Panc1 (cell line): ENCODE measurements at places on chromosomes 16 and 17.

DNA sequence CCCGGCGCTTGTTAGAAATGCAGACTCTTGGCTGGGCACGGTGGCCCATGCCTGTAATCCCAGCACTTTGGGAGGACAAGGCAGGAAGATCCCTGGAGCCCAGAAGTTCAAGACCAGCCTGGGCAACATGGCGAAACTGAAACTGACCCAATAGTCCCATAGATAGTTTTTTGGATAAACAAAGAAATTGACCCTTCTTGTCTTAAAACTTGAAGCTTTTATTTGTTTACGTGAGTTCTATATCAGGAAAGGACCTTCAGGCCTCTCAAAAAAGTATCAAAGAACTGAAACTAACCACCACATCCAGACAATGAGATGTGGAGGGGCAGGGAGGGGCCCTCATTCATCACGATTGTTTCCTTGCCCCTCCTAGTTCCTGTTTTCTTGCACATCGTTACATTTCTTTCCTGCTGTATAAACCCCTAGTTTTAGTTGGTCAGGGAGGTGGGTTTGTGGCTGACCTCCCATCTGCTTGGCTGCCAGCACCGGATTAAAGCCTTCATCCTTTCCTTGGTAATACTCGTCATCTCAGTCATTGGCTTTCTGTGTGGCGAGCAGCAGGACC, 29.9 kb upstream of the PRM1 start:
- DNase-seq: no peak

DNA sequence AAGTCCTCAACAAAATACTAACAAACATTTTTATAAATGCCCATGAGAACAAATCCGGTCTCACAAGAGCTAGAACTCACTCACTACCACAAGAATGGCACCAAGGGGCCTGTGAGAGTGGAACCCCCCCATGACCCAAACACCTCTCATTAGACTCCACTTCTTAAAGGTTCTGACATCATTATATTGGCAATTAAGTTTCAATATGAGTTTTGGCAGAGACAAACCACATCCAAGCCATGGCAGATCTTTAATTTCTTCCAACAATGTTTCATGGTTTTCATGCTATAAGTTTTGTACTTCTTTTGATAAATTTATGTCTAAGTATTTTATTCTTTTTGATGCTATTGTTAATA, 30.0 kb upstream of the ATP2A3 start:
- no peak for DNase-seq

- DNase-seq: no peak
These were observed 26.6 kb upstream of the C17orf107 start for GRCh38 chr17:4872786-4873185.

DNA sequence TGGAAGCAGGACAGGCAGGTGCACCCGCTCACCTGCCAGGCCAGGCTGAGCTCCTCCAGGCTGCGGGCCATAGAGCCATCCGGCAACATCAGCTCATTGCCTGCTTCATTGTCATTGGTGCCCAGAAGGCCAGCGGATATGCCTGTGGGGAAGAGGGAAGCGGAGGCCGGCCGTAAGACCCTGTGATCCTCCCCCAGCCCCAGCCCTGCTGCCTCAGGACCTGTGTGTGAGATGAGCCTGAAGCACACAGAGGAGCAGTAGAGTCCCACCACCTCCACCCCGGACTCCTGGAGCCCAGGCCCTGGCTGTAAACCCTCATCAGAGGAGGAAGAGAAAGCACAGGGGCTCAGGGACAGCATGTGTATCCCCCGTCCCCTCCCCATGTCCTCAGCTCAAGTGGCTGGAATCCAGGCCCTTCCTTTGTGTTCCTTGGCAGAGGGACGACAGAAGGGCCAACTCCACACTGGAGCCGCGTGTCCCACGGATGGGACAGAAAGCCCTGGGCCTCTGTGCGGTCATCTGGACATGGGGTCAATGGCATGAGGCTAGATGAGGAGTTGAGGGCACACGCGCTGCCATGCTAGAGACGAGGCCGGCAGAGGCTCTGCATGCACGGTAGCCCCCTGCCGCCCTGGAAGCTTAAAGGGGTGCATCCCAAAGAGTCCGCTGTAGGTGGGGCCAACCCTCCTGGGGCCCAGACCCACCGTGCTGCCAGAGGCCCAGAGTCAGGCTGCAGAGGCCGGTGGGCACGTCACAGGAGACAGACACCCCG, 39.1 kb downstream of the RMI2 start:
- no peak for DNase-seq

DNA sequence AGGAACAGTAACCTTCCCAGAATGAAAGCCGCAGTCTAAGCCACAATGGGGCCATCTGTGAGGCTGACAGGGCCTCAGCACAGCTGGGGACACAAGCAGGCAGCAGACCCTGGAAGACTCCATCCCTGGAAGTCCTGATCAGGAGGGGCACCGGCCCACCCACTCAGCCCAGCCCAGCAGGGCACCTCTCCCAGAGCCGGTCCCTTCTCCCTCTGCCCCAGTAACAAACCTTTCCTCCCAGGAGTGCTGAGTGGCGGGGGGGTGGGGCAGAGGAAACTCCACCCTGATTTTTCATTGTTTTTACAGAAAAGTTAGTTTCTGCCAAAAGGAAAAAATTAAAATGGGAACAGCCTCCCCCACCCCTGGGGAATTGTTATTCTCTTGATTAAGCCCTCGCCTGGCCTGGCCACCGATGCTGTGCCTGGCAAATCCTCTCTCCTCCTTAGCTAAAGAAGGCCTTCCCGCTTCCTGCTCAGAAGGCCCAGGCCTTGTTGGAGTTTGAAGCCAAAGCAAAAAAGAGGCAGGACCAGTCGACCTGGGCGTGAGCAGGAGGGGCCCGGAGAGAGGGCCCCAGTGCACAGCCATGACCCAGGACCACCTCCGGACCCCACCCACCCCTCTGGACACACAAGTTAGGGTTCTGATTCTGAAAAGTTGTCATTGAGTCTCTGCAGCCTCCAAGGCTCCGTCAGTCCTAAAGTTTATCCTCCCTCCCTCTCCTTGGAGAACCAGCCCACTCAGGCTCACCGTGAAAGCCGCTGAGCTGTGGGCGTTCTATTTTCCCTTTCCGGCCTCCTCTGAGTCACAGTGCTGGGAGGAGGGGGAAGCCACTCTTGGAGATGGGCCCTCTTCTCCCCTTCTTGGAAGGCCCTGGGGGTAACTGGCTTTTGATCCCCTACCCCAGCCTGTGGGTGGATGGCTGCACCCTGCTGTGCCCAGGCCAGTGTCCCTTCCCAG, 128.4 kb upstream of the TNRC6C start:
- no peak for DNase-seq

DNA sequence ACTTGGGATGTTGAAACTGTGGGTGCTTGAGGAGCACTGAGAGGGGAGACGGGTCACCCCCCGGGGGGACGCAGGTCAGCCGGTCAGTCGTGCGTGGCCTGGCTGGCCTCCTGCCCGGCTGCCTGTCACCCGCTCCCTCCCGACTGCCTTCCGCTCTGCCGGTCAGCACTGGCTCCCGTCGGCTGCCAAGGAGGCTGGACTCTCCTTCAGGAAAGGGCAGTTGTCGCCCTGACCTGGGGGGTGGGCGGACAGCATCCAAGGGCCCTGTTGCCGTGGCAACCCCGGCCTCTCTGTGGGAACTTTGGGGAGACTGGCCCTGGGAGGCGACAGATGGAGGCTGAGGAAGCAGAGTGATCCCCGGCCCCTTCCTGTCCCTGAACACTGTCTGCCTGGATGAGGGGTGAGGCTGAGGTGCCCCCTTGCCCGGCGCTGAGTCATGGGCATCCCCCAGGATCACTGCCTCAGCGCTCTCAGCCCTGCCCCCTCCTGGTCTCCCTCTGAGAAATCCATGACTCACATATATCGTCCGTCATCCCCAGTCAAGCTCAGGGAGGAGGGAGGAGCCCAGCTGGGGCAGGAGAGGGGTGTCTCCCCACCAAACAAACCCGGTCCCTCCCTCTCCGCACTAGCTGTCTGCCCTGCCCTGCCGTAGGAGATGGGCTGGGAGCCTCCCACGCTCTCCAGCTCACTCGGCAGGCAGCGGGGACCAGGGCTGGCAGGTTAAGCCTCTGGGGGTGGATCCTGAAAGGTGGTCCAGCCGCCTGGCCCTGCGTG, at the start of gene ADGRG1:
ADGRG1 (plus strand) TSS at position 623 of the 774 bp plus-strand sequence. CDS start 21,658 bp downstream, outside the sequence.
- DNase-seq: peak; percentile 41

- DNase-seq: no peak
These were observed 4.7 kb upstream of the RBBP6 start for GRCh38 chr16:24534620-24535019.

DNA sequence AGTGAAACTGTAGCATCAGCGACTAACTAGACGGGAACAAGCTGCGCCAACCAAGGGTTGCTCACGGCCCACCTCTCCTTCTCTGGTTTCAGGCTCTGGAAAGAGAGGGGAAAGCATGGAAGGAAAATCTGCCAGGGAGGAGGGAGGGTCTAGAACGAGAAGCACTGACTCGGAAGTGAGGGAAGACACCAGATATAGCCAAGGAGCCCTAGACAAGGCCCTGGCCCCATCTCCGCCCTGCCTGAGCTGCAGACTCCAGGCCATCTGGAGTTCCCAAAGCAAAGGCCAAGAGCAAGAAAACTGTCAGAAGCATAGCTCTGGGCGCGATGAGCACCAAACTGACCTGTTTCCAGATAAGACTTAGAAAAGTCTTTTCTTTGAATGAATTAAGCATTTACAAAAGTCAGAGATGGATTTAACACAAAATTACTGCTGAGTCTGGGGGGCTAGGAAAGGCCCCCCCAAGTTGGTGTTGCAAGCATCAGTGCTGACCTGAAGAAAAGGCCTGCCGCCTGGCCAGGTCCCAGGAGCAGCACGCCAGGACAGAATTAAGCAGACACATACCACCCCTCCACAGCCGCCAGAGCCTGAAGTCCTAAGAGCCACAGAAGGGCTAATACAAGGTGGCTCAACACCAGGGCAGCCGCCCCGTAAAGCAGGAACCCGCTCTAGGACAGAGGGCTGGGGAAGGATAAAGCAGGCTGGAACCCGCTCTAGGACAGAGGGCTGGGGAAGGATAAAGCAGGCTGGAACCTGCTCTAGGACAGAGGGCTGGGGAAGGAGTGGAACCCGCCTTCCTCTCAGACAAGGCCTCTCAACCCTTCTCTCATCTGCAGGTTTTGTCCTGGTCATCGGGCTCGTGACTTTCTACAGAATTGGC, 20.7 kb downstream of the TMEM204 start:
- DNase-seq: no peak

GRCh38 chr16:54938212-54939028, 7.8 kb downstream of the IRX5 start:
- DNase-seq: no peak

- no peak for DNase-seq
These were observed 744.5 kb downstream of the WWOX start for GRCh38 chr16:78843978-78844377.

DNA sequence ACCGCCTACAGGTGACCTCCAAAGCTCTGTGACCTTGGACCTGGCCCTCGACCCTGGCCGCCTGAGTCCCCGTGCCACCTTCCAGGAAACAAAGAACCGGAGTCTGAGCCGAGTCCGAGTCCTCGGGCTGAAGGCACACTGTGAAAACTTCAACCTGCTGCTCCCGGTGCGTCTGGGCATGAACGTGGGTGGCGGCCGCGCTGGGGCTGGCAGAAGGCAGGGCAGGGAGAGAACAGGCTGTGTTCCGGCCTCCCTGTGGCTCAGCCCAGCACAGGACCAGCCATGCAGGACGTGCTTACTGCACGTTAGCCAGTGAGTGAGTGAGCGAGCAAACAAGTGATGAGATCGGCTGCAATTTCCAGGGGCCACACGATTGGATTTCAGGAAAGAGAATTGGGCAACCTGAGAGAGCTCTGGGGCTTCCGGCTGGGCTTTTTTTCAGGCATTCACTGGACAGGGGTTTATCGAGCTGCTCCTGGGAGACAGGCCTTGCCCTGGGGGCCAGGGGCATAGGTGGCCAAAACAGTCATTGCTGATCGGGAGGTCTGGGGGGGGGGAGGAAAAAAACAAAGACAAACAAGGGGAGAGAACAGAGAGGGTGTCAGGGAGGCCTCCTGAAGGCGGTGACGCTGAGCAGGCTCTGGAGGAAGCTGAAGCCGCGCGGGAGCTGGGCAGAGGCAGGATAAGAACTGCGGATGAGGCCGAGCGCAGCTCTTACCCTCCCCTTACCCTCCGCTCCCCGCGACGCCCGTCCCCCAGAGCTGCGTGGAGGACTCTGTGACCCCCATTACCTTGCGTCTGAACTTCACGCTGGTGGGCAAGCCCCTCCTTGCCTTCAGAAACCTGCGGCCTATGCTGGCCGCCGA, 16.9 kb downstream of the ITGAX start:
- DNase-seq: no peak

- no peak for DNase-seq
These were observed 2.9 kb upstream of the FLCN start for GRCh38 chr17:17239832-17240231.

DNA sequence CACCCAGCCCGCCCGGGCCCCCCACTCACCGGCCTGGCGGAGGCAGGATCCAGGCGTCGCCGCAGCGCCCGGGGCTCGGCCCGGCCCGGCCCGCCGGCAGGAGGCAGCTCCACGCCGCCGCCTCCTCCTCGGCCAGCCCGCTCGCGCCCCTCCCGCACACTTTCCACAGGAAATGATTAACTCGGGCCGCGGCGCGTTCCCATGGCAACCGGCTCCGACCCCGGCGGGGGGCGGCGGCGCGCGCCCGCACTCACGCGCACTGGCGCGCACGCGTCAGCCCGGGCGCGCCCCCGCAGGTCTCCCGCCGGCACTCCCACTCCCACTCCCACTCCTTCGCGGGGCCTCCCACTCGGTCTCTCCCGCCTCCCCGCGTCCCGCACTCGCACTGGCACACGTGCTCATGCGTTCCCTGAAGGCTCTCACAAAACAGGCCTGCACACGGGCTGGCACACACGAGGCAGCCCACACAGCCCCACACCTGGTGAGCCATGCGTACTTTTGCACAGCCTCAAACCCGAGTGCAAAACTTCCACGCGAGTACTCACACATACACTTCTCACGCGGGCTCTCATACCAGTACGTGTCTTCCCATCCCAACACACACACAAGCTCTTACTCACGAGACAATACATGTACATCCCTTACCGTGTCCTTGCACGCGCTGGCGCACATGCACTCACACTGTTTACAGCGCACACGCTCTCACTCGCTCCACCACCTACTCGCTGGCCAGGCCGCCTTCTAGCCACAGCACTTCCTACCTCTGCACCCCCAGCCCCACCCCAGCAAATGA, at the start of gene KIFC3:
KIFC3 (minus strand) TSS at position 151 of the 793 bp plus-strand sequence. CDS start 4,248 bp downstream, outside the sequence.
- no peak for DNase-seq

- DNase-seq: no peak
These were observed 258.6 kb downstream of the NTN1 start for GRCh38 chr17:9279893-9280292.

GRCh38 chr17:55870044-55870443, 119.2 kb downstream of the PCTP start:
- no peak for DNase-seq

GRCh38 chr17:58052945-58053715, 30.1 kb upstream of the DYNLL2 start:
- no peak for DNase-seq

GRCh38 chr17:73042809-73043685, 49.4 kb downstream of the SLC39A11 start:
- DNase-seq: no peak

GRCh38 chr16:17921357-17921978, 415.1 kb downstream of the NPIPA8 start:
- peak; percentile 12 for DNase-seq
